ENCODE measurements at places on chromosomes 3 and 15. TPM values are rescaled to one million over a fixed set of nuclear protein-coding genes. Genes with fewer than 3 reads are reported as not detected.

Gene IGDCC3
- not detected for total RNA-seq

Gene PAK6
- 0.13 TPM for total RNA-seq

Gene XYLB
- 8.8 TPM for total RNA-seq

Gene ANKRD63
- total RNA-seq: not detected

Gene ABHD17C
- total RNA-seq: 8.8 TPM

Gene CFAP20DC
- total RNA-seq: 1.6 TPM

Gene C3orf70
- total RNA-seq: 0.46 TPM

Gene CADM2
- total RNA-seq: not detected

Gene UPK1B
- total RNA-seq: 0.98 TPM

Gene RYK
- 119 TPM for total RNA-seq

Gene MYRIP
- total RNA-seq: 0.85 TPM

Gene WDR72
- total RNA-seq: not detected

Gene ZIC4
- total RNA-seq: not detected

Gene CCR9
- not detected for total RNA-seq

Gene SPTSSB
- total RNA-seq: 0.20 TPM

Gene PRICKLE2
- 35.4 TPM for total RNA-seq

Gene CGNL1
- total RNA-seq: 5.3 TPM

Gene C3orf18
- 30.9 TPM for total RNA-seq

Gene GPR149
- total RNA-seq: not detected

Gene USP13
- total RNA-seq: 8.6 TPM

Gene SEMA7A
- total RNA-seq: 20.7 TPM

Gene CDC25A
- 2.3 TPM for total RNA-seq

Gene MUSTN1
- total RNA-seq: 0.13 TPM

Gene GABRB3
- total RNA-seq: 1.3 TPM

Gene NR2E3
- 0.20 TPM for total RNA-seq

All from smooth muscle cell of the pulmonary artery (primary cell).